ENCODE measurements at places on chromosomes 1 and 21. TPM values are rescaled to one million over a fixed set of nuclear protein-coding genes. Genes with fewer than 3 reads are reported as not detected.

- DNase-seq: no peak
Measured at GRCh38 chr21:45640001-45640887, 3.3 kb upstream of the PCBP3 start.

DNA sequence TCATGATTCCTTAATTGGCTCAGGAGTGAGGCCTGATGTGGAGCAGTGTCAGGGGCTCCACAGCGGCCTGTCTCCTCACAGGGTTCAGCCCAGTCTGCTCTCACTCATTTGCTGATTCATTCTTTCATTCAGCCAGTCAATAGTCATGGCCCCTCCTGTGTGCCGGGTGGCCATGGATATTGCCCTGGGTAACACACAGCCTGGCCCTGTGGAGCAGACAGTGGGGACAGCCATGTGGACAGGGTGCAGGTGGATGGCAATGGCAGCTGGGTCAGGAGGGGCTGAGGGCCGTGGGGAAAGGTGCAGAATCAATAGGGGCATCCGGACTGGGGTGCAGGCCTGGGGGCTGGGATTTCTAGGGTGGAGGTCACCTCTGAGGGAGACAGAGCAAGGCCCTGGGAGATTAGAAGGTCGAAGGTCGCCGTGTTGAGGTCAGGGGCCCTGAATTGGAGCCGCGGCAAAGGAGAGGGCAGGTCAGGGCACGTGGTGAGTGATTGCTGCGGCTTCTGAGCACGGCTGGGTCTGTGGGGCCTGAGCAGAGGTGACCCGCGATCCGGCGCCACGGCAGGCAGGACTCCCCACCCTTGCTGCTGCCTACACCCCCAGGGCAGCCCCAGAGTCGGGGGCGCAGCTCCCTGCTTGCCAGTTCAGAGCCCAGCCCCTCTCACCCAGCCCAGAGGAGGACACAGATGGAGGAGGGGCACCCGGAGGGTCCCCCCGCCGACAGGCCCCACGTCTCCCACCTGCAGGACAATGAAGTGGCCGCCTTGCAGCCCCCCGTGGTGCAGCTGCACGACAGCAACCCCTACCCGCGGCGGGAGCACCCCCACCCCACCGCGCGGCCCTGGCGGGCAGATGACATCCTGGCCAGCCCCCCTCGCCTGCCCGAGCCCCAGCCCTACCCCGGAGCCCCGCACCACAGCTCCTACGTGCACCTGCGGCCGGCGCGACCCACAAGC, 33.4 kb downstream of the SLC19A1 start:
- no peak for DNase-seq

DNA sequence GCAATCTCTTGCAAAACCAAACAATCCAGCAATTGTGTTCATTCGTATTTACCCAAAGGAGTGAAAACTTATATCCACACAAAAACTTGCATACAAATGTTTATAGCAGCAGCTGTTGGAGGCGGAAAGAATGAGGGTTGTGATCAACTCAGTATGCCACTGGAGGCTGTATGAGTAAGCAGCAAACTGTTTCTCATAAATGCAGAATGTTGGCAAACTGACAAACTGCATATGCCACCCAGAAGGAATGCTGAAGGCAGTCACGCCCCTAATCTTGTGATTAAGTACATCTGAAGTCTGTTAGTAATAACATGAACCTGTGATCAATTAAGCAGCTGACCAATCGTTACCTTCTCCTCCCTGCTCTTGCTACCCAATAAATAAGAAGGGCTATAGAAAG, 60.5 kb upstream of the CR2 start:
- no peak for DNase-seq

DNA sequence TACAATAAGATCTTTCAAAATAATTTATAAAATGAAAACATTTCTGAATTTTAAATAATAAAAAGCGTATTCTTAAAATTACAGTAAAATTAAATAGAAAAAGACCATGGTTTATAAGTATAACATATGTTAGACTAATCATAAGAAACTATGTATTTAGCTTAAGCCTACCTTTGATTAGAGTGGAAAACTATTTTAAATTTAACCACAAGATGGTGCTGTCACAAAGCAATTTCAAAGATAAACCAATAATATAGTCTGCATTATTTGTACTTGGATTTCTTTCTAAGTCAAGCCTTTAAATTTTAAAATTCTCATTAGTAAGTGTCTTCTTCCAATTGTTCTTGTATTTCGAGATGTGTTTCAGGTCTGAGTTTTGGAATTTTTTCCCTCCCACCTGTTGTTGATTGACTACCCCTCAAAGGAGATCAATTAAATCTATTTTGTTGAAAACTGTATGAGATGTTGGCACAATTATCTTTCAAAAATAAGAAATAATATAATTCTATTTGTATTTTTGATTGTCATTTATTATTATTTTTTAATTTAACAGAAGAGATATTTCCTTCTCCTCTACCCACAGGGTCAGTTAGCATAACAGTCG, 459.8 kb downstream of the KCNT2 start:
- no peak for DNase-seq

- no peak for DNase-seq
Measured at GRCh38 chr1:7341145-7341905, 429.8 kb upstream of the VAMP3 start.

- no peak for DNase-seq
Measured at GRCh38 chr21:34076835-34077234, 3.5 kb downstream of the MRPS6 start.

- DNase-seq: peak; percentile 5
Measured at GRCh38 chr1:236421022-236421421, 26.9 kb downstream of the EDARADD start.

- no peak for DNase-seq
Measured at GRCh38 chr1:65319141-65319540, 9.8 kb downstream of the DNAJC6 start.

- no peak for DNase-seq
Measured at GRCh38 chr21:35573472-35574374, 486.6 kb downstream of the SETD4 start.

DNA sequence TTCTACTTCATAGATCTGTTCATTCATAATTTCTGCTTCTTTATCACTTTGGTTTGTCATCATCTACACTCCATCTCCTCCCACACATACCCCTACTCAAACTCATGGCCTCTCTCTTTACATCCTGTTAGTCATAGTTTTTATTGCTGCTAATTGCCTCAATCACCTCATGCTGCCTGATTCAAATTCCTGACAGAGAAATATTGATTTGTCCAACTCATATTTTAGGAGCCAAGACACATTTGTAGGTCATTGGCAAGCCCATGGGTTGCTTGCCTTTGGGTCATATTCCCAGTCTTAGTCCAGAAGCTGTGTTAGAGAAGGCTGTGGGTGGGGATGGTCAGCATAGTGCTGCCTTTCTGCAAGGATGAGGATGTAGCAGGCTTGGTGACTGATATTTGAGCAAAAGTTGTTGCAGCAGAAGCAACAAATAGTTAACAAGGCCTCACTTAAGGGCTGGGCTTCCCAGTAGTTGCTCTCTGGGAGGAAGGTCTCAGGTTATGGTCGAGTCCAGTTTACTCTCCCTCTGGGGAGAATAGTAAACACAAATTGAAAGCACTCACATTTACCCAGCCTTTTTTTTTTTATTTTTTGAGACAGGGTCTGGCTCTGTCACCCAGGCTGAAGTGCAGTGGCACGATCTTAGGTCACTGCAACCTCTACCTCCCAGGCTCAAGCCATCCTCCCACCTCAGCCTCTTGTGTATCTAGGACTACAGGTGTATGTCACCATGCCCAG, 22.4 kb upstream of the EPS15 start:
- no peak for DNase-seq

DNA sequence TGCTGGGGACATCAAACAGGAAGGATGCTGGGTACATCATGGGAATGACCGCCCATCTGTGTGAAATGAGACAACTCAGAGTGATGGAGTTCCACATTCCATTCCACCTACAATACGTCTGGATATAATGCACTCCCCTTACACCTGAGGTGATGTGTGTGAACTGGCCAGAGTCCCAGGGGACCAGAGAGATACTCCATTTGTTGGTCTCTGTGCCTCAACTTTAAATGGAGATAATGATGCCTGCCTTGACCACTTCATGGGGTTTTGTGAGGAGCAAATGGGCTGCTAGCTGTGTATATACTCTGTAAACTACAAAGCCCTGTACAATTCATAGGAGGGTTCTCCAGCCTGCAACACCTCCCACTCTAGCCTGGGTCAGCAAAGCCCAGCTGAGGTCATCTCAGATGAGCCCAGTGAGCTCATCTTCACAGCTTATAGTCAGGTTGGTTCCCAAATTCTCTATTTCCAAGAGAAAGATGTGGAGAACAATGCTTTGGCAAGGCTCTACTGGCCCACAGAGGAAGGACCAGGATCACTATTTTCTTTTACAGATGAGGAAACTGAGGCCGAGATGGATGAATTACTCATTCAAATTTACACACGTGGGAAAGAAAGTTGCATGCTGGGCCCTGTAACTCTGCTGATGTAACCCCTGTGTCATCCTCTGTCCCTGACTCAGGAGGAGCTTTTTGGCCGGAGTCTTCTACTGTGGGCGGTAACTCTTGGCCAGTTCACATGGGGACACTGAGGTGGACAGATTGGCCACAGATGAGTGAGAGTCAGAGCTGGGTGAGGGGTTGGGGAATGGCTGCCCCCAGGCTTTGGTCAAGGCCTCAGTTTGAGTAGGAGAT, 105.6 kb upstream of the GCLM start:
- no peak for DNase-seq

DNA sequence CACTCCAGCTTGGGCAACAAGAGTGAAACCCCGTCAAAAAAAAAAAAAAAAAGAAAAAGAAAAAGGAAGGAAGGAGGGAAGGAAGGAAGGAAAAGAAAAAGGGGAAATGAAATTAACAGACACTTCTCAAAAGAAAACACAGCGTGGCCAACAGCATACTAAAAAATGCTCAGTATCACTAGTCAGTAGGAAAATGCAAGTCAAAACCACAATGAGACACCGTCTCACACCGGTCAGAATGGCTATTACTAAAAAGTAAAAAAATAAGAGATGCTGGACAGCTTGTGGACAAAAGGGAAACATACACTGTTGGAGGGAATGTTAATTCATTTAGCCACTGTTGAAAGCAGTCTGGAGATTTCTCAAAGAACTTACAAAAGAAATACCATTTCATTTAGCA, 369.5 kb upstream of the BRINP3 start:
- no peak for DNase-seq

GRCh38 chr1:118322331-118322730, 137.3 kb upstream of the SPAG17 start:
- DNase-seq: no peak

DNA sequence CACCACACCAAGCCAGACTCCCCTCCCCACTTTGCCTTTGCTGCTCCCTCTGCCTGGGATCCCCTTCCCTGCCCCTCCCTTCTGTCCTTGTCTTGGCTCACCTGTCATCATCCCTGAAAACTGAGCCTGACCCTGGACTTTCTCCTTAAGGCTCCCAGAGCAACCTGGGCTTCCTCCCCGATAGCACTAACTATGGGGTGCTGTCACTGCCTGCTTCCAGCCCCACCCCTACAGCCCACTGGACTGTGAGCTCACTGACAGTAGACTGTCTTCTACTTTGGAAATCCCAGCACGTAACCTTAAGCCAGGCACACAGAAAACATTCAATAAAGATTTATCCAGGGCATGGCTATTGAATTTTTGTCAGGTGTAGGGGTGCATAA, 9.5 kb upstream of the CSF1 start:
- DNase-seq: no peak

DNA sequence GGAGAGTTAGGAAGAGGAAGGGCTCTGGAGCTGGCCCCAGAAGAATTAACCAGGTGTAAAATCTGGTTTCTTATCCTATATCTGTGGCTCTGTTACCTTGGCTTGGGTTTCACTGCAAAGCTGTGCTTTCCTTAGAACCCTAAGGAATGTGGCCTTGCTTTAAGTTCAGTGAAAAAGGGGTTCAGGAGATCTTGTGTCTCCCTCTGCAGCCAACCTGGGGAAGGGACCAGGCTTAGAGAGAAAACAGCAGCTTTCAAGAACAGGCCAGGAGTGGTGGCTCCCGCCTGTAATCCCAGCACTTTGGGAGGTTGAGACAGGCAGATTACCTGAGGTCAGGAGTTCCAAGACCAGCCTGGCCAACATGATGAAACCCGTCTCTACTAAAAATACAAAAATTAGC, 16.1 kb upstream of the MYCL start:
- no peak for DNase-seq

- DNase-seq: no peak
Measured at GRCh38 chr1:232090816-232091215, 464.2 kb downstream of the DISC1 start.

The CHI3L1 gene
- not detected for total RNA-seq

The RIPPLY3 gene
- 0.26 TPM for total RNA-seq

The ST6GALNAC3 gene
- 0.35 TPM for total RNA-seq

The GADD45A gene
- 113 TPM for total RNA-seq

The DMRTA2 gene
- total RNA-seq: not detected

Data from activated T-cell treated with anti-CD3 and anti-CD28 coated beads, Interleukin-2, amount 50 U/mL, for 72 hours (primary cell).